ENCODE measurements at places on chromosomes 12 and 14.

DNA sequence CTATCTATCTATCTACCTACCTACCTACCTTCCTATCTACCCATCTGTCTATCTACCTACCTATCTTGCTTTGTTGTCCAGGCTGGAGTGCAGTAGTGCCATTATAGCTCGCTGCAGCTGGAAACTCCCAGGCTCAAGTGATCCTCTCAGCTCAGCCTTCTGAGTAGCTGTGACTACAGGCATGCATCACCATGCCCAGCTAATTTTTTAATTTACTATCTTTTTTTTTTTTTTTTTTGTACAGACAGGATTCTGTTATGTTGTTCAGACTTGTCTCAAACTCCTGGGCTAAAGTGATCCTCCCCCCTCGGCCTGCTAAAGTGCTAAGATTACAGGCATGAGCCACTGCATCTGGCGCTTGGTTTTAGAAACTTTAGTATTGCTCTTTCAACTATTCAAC is 762.4 kb downstream of the SLC6A15 start:
- no peak for DNase-seq

DNA sequence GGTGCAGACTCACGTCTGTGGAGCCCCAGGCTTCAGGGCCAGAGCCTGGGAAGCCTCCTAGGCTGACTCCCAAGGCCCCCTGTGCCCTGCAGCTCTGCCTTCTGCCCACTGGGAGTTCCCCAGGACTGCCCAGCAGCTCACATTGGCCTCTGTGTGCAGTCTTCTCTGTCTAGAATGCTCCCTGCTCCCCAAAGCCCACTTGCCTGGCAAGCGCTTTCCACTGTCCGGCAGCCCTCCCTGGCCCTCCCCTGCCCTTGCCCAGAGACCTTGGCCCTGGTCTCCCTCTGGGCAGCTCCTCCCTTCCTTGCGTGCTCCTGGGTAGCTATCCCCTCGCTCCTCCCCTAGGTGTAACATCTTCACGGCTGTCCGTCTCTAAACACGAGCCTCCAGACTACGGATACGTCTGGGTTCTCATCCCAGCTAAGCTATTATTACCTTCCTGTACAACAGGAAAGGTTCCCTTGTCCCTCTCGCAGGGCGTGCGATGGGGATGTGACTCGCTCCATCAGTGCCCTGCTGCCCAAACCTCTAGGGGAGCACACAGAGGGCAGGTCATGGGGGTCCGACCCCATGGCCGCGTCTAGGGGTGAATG is 325.5 kb upstream of the RTL1 start:
- no peak for DNase-seq

GRCh38 chr12:63420206-63420644 is 248.1 kb downstream of the DPY19L2 start:
- peak; percentile 63 for DNase-seq

GRCh38 chr14:53458368-53458814 is 305.3 kb upstream of the DDHD1 start:
- DNase-seq = peak; percentile 74

DNA sequence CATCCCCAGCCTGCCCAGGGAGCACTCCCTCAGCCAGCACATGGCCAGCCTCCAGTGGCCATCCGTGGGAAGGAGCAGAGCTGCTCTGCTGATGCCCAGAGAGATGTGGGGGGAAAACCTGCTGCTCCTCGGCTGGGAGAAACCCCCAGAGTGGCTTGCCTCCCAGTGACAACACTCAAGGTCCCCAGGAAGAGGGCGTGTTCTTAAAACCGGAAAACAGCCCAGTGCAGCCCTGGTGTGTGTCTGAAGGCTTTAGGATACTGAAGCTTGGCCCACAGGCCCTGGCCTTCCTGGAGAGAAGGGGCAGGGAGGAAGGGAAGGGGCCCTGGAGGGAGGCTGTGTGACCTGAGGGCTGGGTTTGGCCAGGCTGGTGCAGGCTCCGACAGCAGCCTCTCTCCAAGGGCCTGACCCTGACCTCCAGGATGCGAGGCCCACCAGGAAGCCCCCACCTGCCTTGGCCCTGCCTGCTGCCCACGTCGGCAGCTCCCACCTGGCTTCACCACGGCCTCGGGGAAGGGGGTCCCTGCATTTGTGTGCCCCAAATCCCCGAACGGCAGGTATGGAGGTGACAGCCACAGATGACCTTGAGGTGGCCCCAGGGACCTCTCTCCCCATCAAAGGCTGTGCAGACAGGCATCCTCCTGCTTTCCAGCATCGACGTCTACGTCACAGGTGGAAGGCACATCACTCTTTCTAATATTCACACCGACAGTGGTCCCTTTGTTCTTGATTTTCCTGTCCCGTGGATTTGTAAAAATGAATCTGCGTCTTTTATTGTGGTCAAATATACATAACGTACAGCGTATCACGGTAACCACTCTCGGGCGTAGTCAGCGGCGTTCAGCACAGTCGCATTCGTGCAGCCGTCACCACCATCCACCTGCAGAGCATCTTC is 190.0 kb upstream of the C14orf180 start:
- no peak for DNase-seq

DNA sequence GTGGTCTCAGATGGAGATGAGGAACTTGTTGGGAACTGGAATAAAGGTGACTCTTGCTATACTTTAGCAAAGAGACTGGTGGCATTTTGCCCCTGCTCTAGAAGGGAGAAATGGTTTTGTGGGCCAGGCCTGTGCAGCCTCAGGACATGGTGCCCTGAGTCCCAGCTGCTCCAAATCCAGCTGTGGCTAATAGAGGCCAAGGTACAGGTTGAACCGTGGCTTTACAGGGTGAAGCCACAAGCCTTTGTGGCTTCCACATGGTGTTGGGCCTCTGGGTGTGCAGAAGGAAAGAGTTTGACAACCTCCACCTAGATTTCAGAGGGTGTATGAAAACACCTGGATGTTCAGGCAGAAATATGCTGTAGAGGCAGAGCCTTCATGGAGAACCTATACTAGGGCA is 586.0 kb downstream of the FLRT2 start:
- no peak for DNase-seq

GRCh38 chr14:100323942-100324307 is 786 bp downstream of the SLC25A47 start:
- no peak for DNase-seq

- no peak for DNase-seq
Observed at GRCh38 chr14:102781063-102781462, 3.8 kb downstream of the TRAF3 start.

GRCh38 chr12:53211476-53212381 is 4.7 kb upstream of the ITGB7 start:
- DNase-seq = no peak

DNA sequence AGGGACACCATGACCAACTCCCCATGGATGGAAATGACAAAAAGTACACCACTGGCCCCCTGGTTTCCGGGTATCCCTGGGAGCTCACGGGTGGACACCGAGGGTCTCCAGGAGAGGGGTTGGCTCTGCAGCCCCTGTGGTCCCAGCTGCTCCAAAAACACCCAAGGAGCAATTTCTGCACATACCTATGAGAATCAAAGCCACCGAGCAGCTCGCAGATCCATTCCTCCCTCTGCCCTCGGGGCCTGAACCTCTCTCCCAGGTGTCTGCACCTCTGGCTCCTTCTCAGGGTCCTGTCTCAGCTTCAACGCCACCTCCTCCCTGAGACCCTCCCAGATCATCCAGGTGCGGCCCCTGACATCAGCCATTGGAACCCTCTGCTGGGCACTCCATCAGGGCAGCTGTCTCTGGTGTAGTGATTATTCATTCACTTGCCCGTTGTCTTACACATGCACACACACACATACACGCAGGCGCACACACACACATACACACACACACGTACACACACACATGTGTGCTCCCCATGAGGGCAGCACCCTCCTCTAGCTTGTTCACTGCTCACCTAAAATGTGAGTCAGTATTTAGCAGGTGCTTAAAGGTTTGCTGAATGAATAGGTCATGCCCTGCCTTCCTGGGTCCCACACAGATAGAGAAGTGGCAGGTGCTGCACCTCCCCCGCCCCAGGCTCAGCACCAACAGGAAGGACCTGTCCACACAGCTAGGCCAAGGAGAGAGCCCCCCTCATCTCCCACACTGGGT is 5.9 kb downstream of the RIMBP2 start:
- DNase-seq = no peak

DNA sequence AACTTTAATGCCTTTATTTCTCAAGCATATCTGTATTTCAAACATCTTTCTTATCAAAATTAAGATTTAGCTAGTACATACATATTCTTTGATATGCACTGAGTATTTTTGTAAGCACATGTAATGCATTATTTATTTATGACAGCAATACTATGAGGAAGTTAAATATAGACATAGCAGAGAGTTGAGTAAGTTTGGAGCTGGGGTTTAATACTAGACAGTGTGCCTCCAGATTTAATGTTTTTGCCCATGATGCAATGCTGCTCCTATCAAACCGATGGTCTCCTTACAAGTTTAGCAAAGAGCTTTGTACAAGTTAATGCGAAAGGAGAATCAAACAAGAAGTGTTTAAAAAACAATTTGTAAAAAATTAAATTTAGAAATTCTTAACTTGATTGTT is 826.6 kb upstream of the MGAT4C start:
- no peak for DNase-seq

- no peak for DNase-seq
Observed at GRCh38 chr12:114841557-114842251, 157.7 kb upstream of the TBX3 start.
